Calu3 (cell line): ENCODE measurements at places on chromosomes 6 and 20. TPM values are rescaled to one million over a fixed set of nuclear protein-coding genes. Genes with fewer than 3 reads are reported as not detected.

GRCh38 chr6:21164768-21165326, 428.7 kb upstream of the SOX4 start:
- no peak for DNase-seq

GRCh38 chr6:152598901-152599537, 38.1 kb downstream of the SYNE1 start:
- DNase-seq: no peak

DNA sequence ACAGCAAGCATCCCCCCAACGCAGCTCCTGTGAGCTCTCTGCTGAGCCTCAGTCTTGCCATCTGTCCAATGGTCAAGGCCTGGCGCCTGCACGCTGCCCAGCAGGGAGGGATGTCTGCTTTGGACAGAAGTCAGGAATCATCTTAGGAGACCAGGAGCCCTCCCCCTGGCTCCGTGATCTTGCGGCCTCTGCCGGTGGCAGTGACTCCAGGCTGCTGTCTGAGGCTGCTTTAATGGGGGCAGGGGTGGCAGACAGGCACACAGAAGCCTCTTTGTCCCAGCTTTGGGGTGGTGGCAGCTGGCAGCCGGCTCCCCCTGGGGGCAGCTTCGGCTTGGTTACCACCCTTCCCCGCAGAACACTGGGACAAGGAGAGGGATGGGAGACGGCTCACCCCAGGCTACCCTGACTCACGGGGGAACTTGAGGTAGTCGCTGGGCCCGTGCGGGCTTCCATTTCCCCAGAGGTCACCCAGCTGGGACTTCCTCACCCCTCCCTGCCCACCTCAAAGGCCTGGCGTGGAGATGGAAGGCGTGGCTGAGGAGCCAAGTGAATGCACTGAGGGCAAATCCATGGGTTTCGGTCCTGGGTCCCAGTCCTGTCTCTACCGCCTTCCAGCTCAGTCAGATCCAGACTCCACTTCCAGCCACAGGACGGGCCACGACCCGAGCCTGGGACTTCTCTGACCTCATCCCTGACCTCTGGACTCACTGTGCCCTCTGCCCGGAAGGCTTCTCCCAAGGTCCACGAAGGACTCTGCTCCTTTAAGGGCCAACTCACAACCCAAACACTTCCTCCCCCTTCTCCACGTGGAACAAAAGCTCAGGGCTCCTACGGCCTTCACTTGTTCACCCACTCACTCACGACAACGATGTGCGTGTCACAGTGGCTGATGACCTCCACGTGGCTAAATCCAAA, 14.8 kb downstream of the PEDS1 start:
- peak; percentile 96 for DNase-seq

DNA sequence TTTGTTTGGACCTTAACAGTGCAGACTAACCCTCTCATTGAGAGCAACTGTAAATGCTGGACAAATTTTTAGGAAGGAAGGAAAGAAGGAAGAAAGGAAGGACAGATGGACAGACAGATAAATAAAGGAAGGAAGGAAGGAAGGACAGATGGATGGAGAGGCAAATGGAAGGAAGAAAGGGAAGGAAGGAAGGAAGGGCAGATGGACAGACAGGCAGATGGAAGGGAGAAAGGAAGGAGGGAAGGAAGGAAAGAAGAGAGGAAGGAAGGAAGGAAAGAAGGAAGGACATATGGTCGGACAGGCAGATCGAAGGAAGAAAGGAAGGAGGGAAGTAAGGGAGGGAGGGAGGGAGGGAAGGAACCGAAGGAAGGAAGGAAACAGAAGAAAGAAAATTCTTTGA, 388.5 kb upstream of the CDH4 start:
- no peak for DNase-seq

GRCh38 chr20:1809131-1809572, 86.1 kb upstream of the SIRPA start:
- no peak for DNase-seq

DNA sequence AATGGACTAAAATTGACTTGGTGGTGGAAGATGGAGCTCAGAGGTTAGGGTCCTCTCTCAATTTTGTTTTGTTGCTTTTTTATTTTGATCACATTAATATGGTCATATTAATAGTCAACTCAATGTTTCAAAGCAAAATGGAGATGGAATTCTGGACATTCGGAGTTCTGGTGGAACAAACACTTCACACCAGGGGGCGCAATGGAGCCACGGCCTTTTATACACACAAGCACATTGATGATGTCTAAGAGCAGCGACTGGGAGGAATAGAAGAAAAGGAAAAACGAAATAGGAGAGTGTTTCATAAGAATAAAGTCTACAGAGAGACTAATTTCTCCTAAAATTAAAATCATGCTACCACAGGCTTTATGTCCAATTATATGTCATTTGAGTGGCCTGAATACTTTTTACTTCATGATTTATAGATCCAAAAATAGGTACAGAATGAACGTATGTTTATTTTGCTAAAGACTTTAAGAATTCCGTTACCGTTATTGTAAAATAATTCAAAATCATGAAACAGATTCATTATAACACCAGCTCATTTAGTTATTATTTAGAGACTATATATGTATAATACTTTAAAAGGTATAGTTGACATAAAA, 197.6 kb upstream of the SASH1 start:
- peak; percentile 60 for DNase-seq

- DNase-seq: no peak
These were observed 33.9 kb downstream of the COL12A1 start for GRCh38 chr6:75171986-75172385.

- no peak for DNase-seq
These were observed at the start of gene ANGPT4 for GRCh38 chr20:916125-916799. ANGPT4 (minus strand) TSS chr20:916334; CDS start chr20:916214, 120 bp downstream.

GRCh38 chr6:28770732-28771131, 153.1 kb downstream of the TRIM27 start:
- DNase-seq: no peak

DNA sequence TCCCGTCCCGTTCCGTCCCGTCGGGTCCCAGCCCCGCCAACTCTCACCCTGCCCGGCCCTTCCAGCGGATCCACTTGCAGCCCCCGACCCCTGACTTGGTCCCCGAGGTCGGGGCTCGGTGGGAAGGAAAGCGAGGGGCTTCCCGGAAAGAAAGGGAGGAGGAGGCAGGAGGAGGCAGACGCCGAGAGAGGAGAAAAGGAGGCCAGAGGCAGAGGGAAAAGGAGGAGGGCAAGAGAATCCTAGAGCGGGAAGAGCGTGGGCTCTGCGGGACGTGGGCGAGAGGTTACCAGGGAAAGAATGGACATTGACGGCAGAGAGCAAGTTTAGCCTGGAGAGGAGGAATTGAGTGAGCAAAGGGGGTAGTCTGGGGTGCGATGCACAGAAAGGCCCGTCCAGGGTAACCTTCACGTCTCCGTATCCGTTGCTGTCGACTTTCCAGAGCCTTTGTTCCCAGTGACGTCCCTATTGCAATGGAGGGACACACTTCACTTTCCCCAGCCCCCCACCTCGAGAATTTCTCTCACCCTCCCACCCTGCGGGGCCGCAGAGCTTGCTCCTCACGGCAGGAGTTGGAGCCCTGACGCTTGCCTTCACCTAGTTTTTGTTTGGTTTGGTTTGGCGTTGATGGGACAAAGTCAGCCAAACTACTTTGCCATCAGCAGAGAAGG, 477 bp upstream of the MOXD1 start:
- DNase-seq: no peak

DNA sequence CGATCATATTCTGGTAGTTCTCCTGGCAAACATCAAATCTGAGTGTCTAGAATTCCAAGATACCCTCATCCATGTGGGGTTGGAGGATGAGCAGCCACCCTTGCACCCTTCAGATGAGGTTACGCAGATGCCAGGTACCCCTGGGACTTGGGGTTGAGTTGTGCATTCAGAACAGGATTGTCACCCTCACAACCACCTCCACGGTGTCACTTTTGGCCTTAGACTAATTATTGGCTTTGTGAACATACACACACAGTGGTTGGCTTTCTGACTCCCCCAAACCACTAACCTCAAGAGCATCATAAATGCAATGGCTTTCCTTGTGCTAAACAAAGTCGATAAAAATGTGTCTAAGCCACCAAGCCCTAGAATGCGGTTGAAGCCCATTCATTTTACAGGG, 2.9 kb upstream of the F13A1 start:
- DNase-seq: no peak

GRCh38 chr6:111503194-111503593, 20.2 kb upstream of the REV3L start:
- no peak for DNase-seq

DNA sequence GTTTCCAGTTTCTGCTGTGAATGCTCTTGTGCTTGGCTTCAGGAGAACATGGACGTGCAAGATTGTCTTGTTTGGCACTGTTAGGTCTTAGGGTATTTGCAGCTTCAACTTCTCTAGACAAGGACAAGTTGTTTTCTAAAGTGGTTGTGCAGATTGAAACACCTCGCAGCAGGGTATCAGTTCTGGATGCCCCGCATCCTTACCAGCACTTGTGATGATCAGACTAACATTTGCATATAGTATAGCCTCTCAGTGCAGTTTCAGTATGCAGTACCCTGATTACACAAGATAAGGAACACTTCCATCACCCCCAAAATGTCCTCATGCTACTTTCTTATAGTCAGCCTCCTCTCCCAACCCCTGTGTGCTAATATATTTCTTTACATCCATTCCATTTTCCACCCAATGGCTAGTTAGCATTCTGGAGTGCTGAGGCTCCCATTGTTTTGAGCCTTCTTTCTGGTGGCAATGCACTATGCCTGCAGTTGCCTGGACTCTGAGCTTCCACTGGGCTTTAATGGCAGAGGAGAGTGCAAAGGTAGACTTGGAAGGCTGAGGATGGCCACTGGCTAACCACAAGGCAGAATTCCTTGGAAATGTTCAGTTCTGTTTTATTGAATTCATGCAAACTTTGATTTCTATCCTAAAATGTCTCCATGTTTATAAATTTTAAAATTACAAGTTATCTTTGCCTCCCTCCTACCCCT, 35.4 kb downstream of the KIF3B start:
- DNase-seq: no peak

DNA sequence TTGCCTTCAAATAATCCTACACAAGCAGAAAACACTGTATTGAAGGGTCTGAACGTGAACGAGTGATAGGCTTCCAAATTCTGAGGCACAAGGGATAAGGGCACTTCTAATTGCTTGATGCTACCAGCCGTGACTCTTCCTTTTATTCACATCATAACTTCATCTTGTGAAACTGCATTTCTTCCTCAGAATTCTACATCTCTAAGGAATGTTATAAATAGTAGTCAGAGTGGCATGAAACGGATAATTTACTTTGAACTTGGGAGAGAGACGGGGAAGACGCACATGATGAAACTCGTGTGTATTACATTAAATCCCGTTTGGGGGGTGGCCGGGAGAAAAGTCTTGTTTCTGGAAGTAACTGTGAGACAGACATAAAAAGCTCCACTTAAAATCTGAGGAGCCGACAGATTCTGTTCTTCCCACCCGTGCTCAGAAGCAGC, 754 bp downstream of the HDDC2 start:
- no peak for DNase-seq

GRCh38 chr6:72649032-72649984, 27.4 kb downstream of the KCNQ5 start:
- peak; percentile 7 for DNase-seq

DNA sequence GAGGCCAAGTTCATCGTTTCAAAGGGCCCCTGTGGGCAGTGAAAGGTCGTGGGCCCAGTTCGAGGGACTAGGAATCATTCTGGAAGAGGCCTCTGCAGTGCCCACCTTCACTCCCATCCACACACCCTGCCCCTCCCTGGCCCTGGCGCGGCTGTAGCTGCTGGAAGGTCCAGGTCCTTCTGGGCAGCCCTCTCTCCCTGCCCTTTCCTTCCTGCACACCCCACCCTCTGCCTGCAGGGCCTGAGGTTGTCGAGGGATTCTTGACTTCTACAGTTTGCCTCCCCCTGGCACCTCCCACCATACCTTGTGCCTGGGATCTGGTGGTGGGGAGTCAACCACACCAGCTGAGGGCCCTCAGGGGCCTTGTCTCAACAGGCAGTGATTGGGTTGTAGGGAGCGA, 4.5 kb upstream of the MYT1 start:
- DNase-seq: no peak

The COL12A1 gene
- 20.4 and 29.3 TPM in 2 replicates for total RNA-seq

The ASF1A gene
- total RNA-seq: 17.2 and 19.7 TPM in 2 replicates

The CDH26 gene
- total RNA-seq: 0.76 and 1.1 TPM in 2 replicates

The COL21A1 gene
- total RNA-seq: 0.44 and 1.8 TPM in 2 replicates

The TDRD6 gene
- 0.07 and 0.10 TPM in 2 replicates for total RNA-seq

The ZNF831 gene
- total RNA-seq: not detected in 2 replicates

The VTA1 gene
- 32.4 and 35.5 TPM in 2 replicates for total RNA-seq
